ENCODE measurements at places on chromosomes 6 and 20.

GRCh38 chr6:43303751-43304331, 4.8 kb downstream of the CRIP3 start:
- no peak for DNase-seq

DNA sequence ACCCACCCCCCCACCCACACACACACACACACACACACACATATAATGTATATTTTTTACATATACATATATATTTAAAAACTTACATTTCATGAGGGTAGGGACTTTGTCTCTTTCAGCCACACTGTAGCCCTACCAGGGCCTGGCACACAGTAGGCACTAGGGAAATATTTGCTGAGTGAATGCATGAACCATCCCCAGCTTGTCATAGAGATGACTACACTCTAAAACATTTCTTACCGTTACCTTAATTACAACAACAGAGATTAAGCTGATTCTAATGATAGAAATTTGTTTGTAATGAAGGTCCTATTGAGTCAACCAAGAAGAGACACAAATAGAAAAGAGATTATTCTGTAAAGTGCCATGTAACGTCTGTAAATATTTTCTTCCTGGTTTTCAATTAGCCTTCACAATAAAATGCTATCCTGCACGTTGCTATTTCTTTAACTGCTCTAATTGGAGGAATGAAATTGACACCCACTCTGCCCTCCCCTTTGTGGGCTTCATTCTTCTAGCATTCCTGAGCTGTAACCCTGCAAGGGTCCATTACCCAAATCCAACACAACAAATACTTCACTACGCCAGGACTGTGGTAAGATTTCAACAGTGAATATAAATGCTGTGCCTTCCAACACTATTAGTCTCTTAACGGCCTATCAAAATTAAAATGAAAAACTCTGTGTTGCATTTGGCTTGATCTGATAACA, 30.8 kb downstream of the SIM1 start:
- DNase-seq, result no peak

- DNase-seq, result no peak
Observed at GRCh38 chr6:88914895-88915598, 48.4 kb downstream of the RNGTT start.

GRCh38 chr6:147136057-147136456, 68.2 kb upstream of the STXBP5 start:
- DNase-seq, result no peak

GRCh38 chr20:41031243-41031619, 2.6 kb downstream of the TOP1 start:
- no peak for DNase-seq

DNA sequence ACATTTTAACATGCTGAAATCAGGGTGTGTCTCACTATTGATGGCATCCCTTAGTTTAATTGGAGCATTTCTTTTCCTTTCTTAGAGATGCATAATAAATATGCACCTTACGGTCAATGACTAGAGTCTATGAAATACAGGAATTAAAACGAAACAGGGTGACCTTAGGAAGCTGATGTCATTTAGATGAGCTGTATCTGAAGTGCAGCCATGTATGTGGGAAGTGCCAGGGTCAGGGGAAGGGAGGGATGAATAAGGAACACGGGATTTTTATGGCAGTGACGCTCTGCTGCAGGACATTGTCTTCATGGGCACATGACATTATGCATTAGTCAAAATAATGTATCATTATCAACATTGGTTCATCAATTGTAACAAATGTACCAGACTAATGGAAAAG, 84.0 kb downstream of the AGPAT4 start:
- DNase-seq, result peak; percentile 30

DNA sequence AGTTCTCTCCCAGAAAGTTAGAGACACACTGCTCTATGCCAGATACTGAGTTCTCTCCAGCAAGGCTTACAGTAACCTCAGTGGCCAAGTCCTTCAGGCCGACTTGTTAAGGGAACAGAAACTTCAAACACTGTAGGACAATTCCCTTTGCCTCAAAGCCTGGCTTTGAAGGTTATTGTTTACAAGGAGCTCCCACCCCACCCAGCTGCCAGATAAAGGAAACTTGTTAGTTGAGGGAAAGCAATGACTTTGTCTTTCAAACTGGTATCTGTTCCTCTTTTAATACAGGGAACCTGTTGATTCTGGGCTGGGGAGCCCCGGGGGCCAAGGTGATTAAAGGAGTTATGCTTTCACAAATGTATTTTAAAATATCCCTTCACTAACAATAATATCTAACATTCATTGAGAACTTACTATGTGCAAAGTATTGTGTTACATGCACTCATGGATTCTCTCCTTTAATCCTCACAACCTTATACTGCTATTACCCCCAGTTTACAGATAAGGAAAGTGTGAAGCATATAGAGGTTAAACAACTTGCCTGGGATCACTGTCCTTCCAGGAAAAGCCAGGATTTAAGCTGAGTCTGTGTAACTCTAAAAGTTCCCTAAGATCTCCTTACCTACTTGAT, 27.6 kb upstream of the CDKN1A start:
- no peak for DNase-seq

DNA sequence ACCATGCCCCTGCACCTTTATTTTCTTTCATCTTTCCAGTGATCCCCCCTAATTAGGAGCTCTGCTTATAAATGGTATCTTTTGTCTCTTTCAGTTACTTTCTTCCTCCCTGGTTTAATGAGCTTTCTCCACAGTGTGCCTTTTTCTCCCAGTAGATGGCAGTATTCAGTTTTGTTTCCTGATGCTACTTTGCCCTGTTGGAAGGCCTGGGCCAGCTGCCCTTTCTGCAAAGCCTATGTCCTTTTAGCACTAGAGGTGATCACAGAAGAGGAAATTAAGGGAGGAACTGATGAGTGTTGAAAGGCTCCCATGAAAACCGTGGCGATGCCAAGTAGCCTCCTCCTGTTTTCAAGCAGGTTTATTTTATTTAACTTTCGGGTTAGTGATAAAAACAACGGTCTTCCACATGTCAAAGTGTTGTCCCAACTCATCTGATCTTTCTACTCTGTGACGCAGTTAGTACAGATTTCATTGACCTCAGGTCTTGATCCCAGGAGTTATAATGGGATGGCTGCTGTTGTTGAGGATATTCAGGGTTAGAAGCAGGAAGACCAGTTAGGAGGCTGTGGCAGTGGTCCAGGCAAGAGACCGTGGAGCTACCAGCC, 184.2 kb upstream of the BMP2 start:
- DNase-seq, result peak; percentile 49

DNA sequence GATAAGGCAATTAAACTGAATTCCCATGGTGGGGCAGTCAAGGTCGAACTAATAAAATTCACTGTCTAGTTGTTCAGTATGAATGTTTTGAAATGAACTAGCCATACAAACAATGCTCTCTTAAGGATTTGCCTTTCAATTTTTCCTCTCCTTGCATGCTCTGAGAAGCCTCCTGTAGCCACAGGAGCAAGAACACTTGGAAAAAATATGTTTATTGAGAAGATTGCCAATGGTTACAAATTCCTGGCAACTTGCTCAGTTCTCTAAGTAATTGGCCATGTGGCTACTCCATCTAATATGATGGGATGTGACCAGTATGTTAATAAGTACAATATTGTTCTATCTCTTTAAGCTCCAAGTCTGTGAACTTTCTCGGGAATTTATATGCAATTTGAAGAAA, 49.4 kb downstream of the FUT9 start:
- DNase-seq, result no peak
